Urothelium cell line (cell line): ENCODE measurements at places on chromosomes 7 and 10.

DNA sequence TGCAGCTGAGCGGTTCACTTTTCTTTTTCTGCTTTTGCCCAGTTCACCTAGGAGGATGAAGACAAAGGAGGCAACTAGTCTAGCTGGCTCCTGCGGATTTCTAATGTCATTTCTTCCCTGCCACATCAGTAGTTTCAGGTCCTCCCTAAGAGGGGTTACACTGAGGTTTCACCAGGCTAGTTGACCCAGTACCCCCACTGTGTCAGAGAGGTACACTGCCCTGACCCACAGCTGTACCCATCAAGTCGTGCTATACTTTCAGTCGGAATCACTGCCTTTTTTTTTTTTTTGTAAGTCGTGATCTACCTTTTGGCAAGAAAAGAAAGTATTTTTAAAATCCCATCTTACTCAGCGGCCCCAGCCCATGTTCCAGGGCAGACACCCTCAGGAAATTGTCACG lies 243.5 kb downstream of the CELF2 start:
- no peak for DNase-seq

DNA sequence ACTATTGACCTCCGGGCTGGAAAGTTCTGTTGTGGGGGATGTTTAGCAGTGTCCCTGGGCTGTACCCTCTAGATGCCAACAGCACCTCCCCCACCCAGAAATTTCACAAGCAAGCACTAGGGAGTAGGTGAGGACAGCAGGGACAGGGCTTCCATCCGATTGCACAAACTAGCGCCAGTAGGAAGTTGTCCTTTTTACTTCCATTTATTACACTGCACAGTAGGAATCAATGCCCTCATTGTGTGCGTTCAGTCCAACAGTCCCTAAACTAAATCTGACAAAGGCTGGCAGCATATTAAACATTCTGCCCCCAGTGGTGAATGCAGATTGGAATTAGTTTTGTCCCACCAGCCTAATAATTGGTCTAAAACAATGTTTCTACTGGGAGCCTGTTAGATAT lies 6.4 kb upstream of the SOSTDC1 start:
- DNase-seq: no peak

GRCh38 chr10:10482613-10483012 lies 535.1 kb upstream of the CELF2 start:
- DNase-seq: no peak

DNA sequence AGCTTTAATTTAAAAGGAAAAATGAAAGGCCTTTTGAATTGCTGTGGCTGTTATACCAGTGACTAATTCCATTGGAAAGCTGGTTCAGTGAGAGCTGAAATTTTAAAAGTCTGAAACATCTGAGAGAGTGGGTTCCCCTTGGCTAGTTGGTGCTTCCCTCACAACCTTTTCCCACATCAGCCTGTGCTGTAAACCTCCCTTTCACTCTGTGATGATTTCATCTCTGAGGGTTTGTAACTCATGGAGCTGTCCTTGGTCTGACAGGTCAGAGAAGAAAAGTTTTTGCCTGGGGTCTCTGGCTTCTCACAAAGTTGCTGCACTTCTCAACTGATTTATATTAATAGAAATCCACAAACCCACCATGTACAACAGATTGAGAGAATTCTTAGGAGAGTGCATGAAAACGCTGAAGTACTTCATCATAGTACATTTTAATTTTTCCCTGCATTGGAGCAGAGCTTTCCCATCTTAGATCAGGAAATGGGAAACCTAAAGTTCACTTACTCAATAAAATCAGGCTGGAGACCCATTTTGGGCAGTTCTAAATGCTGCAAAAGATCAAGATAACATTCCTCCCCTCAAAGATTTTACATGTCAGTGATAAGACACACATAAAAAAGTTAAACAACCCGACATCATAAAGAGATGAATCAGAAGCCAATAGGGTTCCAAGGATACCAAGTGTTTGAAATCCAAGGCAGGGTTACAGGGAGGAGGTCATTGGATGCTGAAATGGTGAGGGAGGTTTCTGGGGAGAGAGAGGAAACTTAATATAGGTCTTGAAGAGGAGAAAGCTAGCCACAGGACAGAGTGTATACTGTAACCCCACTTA lies 157.0 kb upstream of the MKLN1 start:
- DNase-seq: no peak

GRCh38 chr10:67802767-67803538 lies 35.0 kb downstream of the DNAJC12 start:
- no peak for DNase-seq

- no peak for DNase-seq
Measured at GRCh38 chr7:90736968-90737939, 141.1 kb downstream of the CDK14 start.

DNA sequence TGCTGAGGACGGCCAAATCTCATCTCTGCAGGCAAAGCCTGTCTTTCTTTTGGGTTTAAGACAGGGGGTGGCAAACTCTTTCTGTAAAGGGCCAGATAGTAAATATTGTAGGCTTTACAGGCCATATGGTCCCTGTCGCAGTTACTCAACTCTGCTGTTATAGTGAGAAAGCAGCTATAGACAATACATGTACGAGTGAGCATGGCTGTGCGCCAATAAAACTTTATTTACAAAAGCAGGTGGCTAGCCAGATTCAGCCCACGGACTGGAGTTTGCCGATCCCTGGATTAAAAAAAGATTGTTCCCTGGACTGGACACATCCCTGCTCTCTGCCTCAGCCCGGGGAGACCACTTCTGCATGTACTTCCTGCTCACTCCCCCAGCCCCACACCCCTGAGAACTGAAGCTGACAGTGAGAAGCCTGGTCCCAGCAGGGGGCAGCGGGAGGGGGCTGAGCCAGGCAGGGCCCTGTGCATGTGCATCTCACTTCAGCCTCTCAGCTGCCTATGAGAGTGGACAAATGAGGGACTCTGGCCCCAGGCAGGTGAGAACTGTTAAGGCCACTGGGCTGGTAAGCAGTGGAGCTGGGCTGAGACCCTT lies 392.4 kb downstream of the PLXNA4 start:
- no peak for DNase-seq

- DNase-seq: no peak
Measured at GRCh38 chr7:108046952-108047506, 44.1 kb upstream of the LAMB1 start.

DNA sequence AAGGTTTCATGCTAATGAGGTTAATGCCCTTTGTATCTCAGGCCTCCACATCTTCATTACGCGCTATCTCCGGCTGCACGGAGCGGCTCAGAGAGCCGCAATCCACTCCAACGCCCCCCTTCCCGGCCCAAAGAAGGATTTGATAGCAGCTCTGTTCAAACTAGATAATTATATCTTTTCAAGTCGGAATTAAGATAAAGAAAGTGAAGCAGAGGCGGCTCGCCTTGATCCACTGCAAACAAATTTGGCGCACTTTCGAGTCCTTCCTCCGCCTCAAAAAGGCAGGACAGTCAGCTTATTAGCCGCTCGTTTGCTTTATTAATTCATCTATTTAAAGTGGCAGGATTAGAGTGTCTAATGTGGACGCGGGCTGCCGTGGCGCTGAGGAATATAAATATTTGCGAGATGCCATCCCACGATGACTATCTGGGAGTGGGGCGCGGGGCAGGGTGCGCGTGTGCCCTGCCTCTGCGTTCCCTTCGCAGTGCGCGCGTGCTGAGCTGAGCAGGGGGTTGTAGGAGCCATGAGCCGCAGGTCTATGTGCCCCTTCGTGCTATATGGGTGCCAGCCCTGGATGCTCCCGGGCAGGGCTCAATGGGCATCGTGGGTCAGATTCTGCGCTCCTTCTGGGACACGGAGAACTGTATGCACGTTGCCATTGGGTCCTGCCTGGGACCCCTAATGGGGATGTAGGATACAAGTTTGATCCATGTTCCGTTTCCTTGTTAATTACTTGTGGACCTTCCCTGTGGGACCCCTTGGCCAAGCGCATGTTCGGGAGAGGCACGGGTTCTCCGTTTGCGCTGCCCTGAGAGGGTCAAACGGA lies 9.0 kb downstream of the EMX2 start:
- no peak for DNase-seq
